ENCODE measurements at places on chromosomes 1 and 21. TPM values are rescaled to one million over a fixed set of nuclear protein-coding genes. Genes with fewer than 3 reads are reported as not detected.

GRCh38 chr1:3293563-3294080 lies 160.8 kb upstream of the ARHGEF16 start:
- no peak for DNase-seq

GRCh38 chr1:241387216-241387615 lies 30.2 kb upstream of the RGS7 start:
- no peak for DNase-seq

GRCh38 chr1:52444463-52444862 lies 40.1 kb downstream of the PRPF38A start:
- no peak for DNase-seq

Gene UBASH3A
- total RNA-seq, result not detected

- DNase-seq, result no peak
These were observed 66.9 kb upstream of the LRIF1 start for GRCh38 chr1:111030590-111030989.

Gene LPAR3
- 16.9 TPM for total RNA-seq

Gene FNDC10
- total RNA-seq, result 2.0 TPM

GRCh38 chr21:37530901-37531351 lies 164.4 kb downstream of the DYRK1A start:
- no peak for DNase-seq

DNA sequence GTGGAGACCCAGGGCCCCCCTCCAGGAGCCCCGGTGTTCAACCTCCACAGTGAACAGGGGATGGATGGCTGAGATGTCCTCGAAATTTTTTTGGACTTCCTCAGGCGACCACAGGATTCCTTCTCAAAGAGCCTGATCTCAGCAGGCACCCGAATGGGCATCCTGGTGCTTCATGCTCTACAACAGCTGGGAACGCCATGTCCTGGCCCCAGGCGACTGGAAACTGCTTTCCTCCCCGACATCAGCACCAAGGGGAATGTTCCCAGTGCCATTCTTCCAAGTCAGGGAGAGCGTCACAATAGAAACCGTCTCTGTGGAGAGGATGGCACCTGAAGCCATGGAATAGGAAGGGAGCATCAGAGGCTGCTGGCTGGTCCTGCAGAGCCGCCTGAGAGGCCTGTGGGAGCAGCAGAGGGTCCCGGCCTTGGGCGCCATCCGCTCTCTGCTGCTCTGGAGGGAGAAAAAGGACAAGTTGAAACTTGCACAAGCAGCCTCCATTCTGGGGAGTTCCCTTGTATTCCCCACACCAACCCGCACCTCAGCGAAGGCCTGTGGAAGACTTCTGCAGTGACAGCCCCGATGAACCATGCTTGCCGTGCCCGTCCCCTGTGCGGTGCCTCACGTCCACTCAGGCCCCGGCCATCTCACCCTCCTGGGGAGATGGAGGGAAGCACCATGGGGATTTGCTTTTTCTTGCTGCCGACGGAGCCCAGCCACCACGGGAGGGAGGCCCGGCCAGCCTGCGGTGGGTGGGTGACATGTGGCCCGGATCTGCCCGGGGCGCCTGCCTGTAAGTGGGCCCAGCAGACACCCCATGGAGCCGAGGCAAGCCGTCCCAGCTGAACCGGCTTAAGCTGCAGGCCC lies 2.3 kb upstream of the ADARB1 start:
- DNase-seq, result no peak

GRCh38 chr1:3676581-3677470 lies 24.5 kb downstream of the TP73 start:
- DNase-seq, result peak; percentile 32

DNA sequence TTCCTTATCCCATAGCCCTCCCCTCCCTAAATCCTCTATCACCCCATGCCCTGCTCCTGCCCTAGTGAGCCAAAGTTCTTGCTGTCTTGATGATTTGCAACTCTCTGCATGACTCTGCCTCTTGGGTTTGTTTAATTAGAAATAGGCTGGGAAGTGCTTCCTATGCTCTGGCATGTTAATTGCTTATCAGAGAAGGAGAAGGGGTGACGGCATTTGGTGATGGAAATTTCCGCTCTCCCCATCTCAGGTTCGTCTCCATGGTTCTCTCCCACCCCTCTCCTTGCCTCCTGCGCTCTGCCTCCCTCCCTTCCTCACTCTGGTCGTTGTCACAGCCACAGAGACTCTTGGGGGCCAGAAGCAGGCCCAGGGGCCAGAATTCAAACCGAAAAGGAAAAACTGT lies 68.9 kb downstream of the LRRN2 start:
- DNase-seq, result no peak

Gene SLC6A17
- not detected for total RNA-seq

GRCh38 chr1:9701665-9702064 lies 50.1 kb downstream of the PIK3CD start:
- DNase-seq, result peak; percentile 5

- DNase-seq, result peak; percentile 77
These were observed 22.6 kb downstream of the RCAN1 start for GRCh38 chr21:34592120-34592955.

GRCh38 chr1:21874328-21874727 lies 62.3 kb downstream of the LDLRAD2 start:
- no peak for DNase-seq

GRCh38 chr1:61078618-61079295 lies 3.6 kb upstream of the NFIA start:
- DNase-seq, result no peak

GRCh38 chr1:169692756-169693460 lies 18.5 kb downstream of the SELL start:
- DNase-seq, result no peak

- DNase-seq, result no peak
These were observed 37.7 kb downstream of the CSMD2 start for GRCh38 chr1:34127006-34128000.

DNA sequence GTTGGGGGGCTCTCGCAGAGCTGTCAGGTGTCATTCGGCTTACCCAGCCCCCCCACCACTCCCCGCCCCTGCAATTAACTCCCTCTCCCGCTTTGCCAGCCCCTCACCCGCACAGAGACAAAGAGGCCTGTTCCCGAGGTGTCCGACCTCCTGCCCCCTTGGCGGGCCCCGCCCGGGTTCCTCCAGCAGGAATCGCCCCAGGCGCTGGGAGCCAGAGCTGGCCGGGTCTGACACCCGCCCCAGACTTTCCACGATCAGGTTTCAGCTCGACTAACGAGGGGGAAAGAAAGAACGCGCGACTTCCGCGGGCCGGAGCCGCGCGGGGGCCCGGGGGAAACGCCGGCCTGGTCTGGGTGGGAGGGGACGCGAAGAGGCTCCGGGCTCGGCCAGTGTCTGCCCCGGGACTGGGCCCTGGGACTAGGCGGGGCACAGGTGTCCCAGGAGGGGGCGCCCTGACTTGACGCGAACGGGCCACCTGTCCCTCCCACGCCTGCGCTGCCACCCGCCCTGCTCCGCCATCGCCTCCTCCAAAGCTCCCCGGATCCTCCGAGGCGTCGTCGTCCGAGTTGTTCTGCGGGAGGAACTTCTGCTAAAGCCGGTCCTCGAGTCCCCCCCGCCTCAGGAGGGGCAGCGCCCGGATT lies 36.4 kb upstream of the HHAT start:
- DNase-seq, result peak; percentile 70

Gene VSIG8
- not detected for total RNA-seq

Gene LMOD1
- 9.6 TPM for total RNA-seq

GRCh38 chr1:84853741-84854721 lies 39.0 kb downstream of the LPAR3 start:
- DNase-seq, result no peak

- no peak for DNase-seq
These were observed 11.8 kb upstream of the RALGPS2 start for GRCh38 chr1:178713259-178713658.

Gene CYP4A22
- total RNA-seq, result 0.16 TPM

Gene LRRC71
- total RNA-seq, result not detected

- no peak for DNase-seq
These were observed 35.5 kb upstream of the IGSF21 start for GRCh38 chr1:18072066-18072465.

Gene FCAMR
- total RNA-seq, result not detected

Gene CRP
- total RNA-seq, result not detected

DNA sequence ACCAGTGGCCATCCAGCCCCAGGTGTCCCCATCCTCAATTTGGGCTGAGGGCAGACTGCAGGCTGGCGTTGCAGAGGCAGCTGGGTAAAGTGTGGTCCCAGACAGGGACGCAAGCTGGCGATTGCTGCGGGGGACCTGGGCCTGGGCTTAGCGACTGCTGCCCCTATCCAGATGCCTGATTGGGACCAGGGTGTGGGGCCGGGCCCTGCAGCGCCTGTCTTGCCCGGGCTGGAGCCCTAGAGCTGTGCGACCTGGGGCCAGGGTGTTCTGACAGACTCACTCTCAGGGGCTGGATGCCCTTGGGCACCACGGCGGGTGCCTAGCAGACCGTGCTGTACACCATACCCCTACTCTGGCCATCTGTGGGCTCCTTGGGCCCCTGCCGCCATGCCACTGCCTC lies 16.2 kb upstream of the FAAP20 start:
- no peak for DNase-seq

DNA sequence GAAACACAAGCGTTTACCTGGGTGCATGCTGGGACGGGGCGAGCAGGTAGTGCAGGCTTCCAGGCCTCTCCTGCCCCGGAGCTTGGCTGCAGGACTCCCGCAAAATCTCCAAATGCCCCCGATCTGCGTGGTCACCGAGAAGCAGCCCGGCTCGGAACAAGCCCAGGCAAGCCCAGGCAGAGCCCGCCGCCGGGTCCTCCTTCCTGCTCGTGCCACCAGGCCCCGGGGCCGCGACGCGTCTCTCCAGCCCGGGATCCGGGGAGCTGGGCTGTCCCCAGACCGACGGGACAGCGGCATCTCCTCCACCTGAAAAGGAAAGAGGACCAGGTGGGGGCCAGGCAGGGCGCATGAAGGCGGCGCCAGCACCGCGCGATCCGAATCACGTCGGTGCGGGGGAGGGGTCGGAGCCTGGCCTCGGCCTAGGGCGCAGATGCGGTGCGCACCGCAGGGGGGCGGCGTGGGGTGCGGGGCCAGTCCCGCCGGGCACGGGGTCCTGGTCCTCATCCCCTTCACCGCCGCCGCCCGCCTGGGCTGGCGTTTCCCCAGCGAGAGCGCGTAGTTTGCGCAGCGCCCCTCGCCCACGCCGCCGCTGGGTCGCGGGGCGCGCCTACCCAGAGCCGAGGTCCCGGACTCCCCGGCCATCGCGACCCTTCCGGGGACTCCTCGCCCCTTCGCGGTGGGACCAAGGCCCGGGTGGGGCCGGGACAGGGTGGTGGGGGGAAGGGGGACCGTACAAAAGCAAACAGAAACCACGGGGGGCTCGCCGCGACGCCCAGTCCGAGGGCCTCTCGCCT lies 52.4 kb upstream of the H6PD start:
- DNase-seq, result peak; percentile 60

Gene SAMD13
- total RNA-seq, result 0.73 TPM

Gene S100A8
- total RNA-seq, result 42.5 TPM

DNA sequence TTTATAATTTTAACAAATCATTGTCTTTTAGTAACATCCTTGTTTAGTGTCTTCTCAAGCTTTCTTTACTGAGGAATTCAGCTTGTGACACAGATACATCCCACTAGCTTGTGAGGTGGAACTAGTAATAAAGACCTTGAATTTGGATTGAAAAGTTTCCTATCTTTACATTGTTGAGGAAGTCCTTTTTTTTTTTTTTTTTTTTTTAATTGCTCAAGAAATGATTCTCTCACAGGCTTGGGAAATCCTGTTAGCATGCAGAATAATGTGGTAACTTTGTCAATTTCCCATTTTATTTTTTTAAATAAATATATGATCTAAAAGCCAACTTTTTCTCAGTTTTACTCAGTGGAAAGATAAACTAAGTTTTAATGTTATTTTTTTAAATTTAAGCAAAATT lies 15.8 kb downstream of the DENND2D start:
- DNase-seq, result no peak

Gene VANGL2
- total RNA-seq, result 1.9 TPM

GRCh38 chr21:37030864-37031263 lies 24.4 kb downstream of the RIPPLY3 start:
- no peak for DNase-seq

DNA sequence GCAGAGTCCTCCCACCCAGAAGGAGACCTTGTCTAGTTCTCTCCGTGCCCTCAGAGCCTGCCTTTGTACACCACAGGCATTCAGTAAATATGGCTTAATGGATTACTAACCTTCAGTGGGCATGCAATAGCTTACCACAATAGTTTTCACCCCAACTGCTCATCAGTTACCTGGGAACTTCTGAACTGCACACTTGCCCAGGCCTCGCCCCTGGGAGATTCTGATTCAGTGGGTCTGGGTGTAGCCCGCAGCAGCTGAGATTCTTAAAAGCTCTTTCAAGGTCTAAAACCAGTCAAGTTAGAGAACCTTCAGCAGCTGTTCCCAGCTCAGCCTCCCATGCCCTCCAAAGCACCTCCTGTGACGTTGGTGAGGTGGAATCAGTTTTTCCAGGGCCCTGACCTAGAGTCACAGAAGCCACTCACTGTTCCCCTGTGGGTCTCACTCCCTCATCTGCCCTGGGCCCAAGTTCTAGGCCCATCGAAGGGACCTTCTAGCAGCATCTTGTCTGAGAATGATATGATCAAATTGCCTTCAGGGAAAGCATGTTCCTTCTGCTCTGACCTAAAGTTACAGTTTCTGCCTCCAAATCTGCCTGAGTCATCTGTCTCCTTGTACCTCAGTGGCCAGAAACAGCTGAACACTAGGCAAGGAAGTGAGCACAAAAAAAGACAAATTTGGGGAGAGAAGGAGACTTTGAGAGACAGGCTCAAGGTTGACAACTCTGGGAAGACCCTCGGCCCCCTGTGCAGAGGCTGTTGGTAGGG lies 10.8 kb downstream of the ASAP3 start:
- DNase-seq, result no peak

Gene SPATA1
- total RNA-seq, result 0.81 TPM

Gene PRDM2
- 32.9 TPM for total RNA-seq

DNA sequence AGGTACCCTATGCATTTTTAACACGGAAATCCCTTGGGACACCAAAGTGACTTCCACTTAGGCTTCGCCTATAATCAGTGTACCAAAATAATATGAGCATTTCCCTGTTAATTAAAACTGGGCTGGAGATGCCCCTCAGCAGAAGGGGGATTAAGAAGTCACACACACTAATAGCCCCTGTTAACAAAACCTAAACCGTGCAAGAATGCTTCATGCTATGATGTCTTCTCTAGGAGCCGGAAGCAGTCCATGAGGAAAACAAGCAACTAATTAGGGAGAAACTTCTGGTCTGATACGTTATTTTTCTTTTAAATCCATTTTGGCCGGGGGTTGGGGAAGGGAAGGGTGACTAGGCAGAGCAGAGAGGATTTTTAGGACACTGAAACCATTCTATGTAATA lies 123.4 kb downstream of the ESRRG start:
- no peak for DNase-seq

Gene KRTAP12-2
- total RNA-seq, result not detected

GRCh38 chr1:174480324-174480723 lies 32.6 kb downstream of the GPR52 start:
- no peak for DNase-seq

GRCh38 chr1:147676311-147677085 lies 6.2 kb upstream of the ACP6 start:
- no peak for DNase-seq

Gene TNFRSF14
- total RNA-seq, result 16.0 TPM

Gene ID3
- 73.0 TPM for total RNA-seq

- DNase-seq, result no peak
These were observed 348.6 kb upstream of the ADGRL4 start for GRCh38 chr1:79355090-79355489.

Gene AGMAT
- total RNA-seq, result 0.11 TPM

- no peak for DNase-seq
These were observed 13.5 kb downstream of the VANGL1 start for GRCh38 chr1:115655306-115655663.

Gene JAM2
- 32.3 TPM for total RNA-seq

All from Right ventricle myocardium superior (tissue), 1 donor.